ENCODE measurements at places on chromosomes 1 and 21.

- peak; percentile 3 for DNase-seq
Measured at GRCh38 chr1:194813096-194813495, 1626.7 kb upstream of the B3GALT2 start.

DNA sequence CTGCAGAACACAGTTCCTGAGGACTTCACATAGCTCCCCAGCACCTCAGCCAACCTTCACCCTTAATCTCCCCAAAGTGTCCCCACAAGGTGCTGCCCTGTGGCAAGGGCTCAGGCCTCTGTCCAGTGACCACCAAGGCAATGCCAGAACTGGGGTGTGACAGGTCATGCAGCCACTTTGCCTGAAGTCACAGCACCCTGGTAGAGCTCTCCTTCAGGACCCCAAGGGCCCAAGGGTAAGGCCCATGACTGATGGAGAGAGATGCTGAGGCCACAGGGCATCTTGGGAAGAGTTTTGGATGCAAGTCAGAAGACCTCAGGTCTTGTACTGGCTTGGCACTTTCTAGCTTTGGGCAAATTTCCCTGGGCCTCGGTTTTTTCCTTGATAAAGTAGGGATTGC, 783 bp upstream of the FCMR start:
- no peak for DNase-seq

- DNase-seq: no peak
Measured at GRCh38 chr1:163130225-163130856, 61.2 kb downstream of the RGS4 start.

DNA sequence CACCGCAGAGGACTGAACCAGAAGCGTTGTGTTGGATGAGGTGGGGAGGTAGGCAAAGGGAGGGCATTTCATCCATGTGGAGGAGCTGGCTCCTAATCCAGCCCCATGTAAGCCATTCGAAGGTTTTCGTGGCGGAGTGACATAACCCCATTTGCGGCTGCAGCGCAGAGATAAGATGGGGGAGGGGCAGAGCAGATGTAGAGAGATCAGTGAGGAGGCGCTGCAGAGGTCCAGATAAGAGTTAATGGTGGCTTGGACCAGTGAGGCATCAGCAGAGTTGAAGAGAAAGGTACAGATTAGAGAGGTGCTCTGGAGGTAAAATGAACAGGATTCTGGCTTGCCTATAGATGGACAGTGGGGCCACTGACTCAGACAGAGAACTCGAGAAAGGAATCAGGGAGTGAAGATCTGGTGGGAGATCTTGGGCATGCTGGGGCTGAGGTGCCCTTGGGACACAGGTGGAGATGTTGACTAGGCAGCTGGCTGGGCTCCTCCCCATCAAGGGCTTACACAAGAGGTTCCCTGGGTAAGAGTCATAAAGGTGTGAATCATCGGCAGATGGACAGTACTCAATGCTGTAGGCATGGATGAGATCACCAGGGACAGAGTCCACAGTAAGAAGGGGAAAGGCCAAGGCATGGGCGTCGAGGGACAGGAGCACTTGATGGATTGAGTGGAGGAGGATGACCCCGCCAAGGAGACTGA, 7.8 kb upstream of the PTPRF start:
- DNase-seq: peak; percentile 44

DNA sequence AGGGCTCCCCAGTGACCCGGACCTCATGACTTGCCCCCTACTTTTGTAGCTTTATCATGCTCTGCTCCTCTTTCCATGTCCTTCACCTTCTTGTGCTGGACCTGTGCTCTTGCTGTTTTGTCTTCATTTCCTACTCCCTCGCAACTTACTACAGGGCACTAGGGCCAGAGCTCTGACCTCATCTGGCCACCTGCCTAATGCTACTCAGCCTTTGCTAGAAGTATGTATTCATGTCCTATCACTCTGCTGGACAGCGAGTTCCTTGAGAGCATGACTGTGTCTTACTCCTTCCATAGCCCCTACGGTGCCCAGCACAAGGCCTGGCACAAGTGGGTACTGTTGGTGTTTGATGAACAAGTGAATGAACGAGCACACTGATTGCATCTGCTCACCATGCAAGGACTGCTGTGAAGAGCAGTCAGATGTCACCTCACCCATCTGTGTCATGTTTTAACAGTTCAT, 1.9 kb downstream of the MTFR1L start:
- no peak for DNase-seq

GRCh38 chr1:53503433-53504217, 44.4 kb downstream of the DMRTB1 start:
- DNase-seq: no peak

- DNase-seq: no peak
Measured at GRCh38 chr1:143735764-143736461, 235.9 kb downstream of the FAM72C start.

- DNase-seq: no peak
Measured at GRCh38 chr1:164637461-164638375, 78.7 kb downstream of the PBX1 start.

GRCh38 chr1:230399321-230400006, 26.7 kb downstream of the PGBD5 start:
- DNase-seq: no peak

DNA sequence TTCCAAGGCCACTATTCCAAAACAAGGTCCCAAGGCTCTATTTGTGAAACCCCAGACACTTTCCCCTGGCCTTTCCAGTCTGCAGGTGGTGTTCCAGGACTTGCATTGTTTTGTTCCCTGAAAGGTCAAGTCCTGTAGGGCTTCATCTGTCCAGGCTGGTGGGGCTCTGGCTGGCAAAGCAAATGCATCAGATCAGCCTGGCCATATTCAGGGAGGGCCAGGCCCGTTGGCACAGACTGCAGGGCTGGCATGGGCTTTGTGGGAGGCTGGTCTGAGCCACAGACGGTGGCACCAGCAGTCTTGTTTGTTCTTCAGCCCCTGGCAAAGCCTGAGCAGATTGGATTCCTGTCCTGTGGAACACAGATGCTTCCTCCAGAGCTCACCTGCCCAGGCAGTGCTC, 93.0 kb downstream of the SPATA46 start:
- peak; percentile 21 for DNase-seq

DNA sequence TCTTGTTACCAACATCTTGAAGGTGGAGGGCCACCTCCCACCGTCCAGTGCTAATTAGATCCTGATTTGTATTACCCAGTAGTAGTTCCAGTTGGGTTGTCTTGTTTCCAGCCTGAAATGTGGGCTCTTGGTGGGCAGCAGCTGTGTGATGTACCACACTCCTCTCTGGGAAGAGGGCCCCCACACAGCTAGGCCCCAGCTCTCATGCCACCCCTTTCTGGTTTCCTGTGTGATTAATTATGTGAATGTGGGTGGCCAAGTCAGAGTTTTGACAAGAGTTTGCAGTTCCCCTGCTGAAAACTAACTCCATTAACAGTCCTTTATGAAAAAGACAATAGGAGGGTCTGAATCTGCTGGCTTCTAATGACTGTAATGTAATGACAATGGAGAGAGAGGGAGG, 3.8 kb downstream of the HMGB4 start:
- no peak for DNase-seq

DNA sequence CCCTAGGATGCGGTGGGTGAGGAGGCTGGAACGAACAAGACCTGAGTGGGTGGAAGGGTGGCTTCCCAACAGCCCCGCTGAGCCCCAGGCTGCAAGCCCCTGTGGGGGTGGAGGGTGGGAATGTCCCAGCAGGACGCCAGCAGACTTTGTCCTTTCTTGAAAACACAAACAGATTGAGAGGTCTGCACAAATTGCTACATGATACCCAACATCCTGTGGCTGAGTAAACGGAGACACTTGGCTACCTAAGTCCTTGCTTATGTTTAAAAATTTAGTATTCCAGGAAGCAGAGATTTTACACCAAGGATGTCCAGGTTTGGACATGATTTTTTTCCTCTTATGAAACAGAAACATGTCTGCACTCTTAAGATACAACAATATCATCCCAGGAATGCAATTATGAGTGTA, 11.8 kb upstream of the F3 start:
- no peak for DNase-seq

GRCh38 chr1:33036051-33036525, 595 bp downstream of the AK2 start:
- DNase-seq: no peak

- no peak for DNase-seq
Measured at GRCh38 chr1:201251411-201251810, 31.9 kb upstream of the PKP1 start.

DNA sequence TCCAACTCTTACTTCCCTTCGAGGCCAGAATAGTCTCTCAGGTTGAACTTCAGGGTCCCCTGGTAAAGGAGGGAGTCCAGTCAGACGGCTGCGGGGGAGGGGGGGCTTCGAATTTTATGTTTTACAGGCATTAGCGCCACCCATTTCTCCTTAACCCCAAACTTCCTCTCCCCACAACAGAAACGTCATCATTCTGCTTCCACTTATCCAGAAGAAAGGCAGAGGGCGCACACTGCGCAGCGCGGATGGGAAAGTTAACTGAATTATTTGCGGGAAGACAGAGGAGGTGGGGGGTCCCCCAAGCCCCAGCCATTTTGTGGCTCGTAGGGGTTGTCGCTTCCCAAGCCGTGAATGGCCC, 529 bp upstream of the PRMT2 start:
- DNase-seq: peak; percentile 16

DNA sequence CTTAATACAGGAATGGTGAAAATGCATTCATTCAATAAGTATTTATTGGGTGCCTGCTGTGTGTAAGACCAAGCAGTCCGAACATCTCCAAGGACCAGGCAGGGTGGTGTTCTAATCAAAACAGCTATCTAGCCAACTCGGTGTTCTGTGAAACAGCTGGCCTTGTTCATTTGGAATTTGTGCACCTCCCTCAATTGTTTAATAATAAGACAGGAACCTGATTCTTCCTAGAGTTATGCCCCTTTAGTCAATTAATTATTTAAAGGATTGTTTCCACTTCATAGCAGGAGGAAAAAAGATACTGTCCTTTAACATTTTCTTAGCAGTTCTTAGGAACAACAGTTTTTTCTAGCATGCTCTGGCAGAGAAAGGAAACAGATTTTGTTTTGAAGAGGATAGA, 30.4 kb downstream of the S100A10 start:
- no peak for DNase-seq

- DNase-seq: no peak
Measured at GRCh38 chr1:210499956-210500355, 171.3 kb downstream of the HHAT start.

GRCh38 chr1:97570691-97571090, 350.1 kb downstream of the DPYD start:
- DNase-seq: no peak

DNA sequence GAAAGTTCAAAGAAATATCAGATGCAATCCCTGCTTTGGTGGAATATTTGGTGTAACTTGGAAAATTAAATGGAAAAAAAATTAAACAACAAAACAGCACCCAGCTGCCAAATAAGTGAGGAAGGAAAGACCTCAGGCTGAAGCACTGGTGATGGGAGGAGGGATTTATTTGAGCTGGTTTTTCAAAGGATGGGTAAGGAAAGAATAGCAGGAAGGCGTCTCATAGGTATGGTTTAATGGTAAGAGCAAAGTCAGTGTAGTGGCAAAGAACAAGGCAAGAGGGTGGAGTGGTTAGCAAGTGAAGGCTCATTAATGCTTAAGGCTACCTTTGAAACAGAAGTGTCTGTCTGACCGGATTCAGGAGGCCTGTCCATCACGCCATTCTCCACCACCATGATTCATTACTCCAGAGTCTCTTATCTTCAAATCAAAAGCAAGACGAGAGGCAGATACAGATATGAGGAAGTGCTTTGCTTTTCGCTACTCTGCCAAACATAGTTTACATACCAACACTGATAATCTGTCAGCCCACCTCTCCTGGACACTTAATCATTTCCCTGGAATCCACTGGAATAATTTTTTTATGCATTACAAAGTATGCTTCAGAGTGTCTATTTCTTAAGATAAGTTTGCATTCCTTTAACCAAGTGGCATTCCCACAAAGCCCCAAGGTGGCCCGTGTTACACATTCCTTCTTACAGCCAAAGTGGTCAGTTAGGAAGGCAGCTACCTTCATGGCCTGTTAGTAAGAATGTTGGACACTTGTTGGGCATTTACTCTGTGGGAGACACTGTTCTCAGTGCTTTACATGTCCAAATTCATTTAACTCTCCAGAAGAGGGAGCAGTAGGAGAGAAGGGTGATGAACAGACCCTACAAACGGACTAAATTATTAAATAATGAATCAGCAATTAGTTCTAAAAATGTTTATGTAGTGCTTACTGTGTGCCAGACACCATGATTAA, 146.6 kb downstream of the ROR1 start:
- DNase-seq: no peak

DNA sequence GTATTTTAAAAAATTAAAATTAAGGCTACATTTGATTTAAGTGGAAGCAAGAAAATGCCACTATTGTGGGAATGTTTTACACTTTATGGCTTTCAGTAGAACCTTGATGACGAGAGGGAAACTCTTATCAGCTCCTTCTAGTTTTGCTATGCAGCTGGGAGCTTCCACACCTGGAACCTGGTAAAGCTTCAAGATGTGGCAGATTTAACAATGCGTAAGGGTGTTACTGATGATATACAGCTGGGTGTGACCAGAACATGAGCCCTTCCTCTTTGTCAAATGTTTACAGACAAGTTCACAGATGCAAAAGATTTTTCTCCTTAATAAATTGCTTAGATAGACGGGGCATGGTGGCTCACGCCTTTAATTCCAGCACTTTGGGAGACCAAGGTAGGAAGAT, 20.3 kb downstream of the TTC13 start:
- DNase-seq: no peak

- DNase-seq: no peak
Measured at GRCh38 chr1:168607872-168608428, 31.5 kb downstream of the XCL1 start.

DNA sequence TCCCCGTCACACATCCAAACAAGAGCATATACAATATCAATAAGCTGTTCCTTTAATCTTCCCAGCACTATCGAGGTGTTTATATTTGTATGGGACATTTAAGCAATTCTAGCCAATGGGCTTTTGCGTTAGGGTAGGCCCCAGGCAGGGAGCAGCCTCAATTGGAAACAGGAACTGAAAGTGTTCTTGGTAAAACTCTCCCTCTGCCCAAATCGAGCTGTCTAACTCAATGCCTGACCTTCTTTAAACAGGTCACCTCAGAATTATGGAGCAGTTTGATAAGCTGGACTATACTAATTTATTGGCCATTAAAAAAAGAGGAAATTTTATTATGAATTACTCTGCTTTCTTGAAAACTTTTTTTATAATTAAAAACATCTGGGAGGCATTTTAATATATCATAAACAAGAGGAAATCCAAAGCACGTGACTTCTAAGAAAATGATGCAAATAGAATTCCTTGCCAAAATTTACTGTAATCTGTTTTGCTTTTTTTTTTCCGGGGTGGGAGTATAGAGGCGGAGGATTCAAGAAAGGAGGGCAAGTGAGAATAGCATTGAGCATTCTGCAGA, 498.1 kb downstream of the LMO4 start:
- DNase-seq: peak; percentile 25

- DNase-seq: no peak
Measured at GRCh38 chr1:54956726-54957125, 23.7 kb upstream of the TMEM61 start.

DNA sequence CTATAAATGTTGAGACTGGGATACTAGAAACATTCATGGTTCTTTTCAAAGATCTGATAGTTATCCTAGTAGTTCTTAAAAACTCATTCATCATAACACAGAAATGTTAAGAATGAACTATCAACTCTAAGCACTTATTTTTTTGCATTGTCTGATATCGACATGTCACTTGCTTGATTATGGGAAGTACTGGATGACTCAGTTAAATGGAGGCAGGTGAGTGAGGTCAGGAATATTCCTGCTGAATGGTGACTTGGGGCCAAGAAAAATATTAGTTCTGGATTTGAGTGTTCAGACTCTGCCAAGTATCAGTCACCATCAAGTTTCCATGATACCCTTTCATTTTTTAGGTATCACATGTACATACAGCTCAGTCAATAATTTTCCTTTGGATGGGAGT, 63.6 kb downstream of the NEK7 start:
- DNase-seq: peak; percentile 19

GRCh38 chr1:7374563-7375160, 396.4 kb upstream of the VAMP3 start:
- no peak for DNase-seq

Measured in NCI-H2029 (cell line).